ENCODE measurements at places on chromosomes 2 and 18.

DNA sequence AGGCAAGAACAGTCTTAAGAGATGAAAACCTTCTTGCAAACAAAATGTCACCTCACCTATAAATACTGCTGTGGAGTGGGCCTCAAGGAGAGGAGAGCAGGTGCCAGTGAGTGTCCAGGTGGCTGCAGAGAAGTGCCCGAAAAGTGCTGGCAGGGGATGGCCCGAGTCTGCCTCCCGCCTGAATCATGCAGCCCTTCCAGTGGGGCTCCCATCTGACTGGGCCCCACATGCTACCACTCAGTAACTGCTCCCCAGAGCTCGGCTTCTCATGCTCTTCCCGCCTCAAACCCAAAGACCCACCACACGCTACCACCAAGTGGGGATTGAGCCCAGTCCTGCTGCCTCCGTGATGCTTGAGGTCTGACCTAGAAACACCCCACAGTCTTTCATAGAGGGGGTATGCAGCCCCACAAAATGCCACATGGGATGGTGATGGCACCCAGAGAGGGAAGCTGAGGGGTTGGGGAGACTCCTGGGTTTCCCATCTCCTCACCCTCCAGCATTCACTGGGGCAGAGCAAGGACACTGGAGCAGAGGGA, 7.4 kb downstream of the HS6ST1 start:
- no peak for DNase-seq

GRCh38 chr2:172038121-172038520, 38.4 kb downstream of the METAP1D start:
- DNase-seq: no peak

GRCh38 chr18:3085612-3086011, 72.7 kb upstream of the LPIN2 start:
- no peak for DNase-seq

DNA sequence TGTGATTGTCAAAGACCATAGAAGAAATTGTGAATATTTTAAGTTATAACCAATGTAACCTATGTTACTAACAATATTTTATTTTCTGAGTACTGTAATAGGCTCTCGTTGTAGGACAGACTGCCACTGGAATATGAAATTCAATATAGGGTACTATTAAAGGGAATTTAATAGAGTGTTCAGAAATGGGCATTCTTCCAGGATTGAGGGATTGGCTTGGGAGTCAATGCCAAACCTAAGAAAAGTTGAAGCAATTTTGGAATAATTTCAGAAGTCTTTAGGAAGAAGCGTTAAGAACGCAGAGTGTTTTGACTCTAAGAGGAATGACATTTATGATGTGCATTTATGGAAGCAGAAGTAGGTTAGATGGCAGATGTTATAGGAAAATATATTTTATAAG, 79.0 kb downstream of the ACVR2A start:
- no peak for DNase-seq

- no peak for DNase-seq
These were observed 30.2 kb upstream of the GRP start for GRCh38 chr18:59189746-59190145.

- DNase-seq: no peak
These were observed 893.9 kb downstream of the SUCLG1 start for GRCh38 chr2:83565181-83565580.

- DNase-seq: no peak
These were observed 14.5 kb upstream of the NXPH2 start for GRCh38 chr2:138794724-138795123.

- DNase-seq: no peak
These were observed 165.2 kb downstream of the SUCLG1 start for GRCh38 chr2:84293791-84294380.

DNA sequence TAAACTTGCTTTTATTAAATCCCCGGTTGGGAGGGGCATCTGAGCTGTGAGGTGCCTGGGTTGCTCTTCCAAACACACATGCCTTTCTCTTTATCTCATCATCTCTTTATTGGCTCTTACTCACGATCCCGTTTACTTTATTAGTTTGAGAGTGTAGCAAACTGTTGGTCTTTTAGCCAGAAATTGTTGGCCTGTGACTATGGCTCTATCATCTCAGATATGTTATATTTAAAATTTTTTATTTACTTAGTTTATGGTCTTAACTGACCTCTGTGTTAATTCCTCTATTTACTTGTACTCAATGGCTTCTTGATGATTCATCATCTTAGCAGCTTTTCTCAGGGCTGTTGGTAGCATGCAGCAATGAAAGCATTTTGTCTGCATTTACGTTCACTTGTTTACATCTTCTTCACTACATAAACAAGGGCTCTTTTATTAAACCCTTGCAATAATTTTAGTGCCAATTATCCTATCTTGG, 408.4 kb downstream of the HRH4 start:
- no peak for DNase-seq

- DNase-seq: no peak
These were observed 9.8 kb upstream of the EFR3B start for GRCh38 chr2:25032094-25032493.

GRCh38 chr2:240215676-240216051, 75.2 kb upstream of the OTOS start:
- no peak for DNase-seq

DNA sequence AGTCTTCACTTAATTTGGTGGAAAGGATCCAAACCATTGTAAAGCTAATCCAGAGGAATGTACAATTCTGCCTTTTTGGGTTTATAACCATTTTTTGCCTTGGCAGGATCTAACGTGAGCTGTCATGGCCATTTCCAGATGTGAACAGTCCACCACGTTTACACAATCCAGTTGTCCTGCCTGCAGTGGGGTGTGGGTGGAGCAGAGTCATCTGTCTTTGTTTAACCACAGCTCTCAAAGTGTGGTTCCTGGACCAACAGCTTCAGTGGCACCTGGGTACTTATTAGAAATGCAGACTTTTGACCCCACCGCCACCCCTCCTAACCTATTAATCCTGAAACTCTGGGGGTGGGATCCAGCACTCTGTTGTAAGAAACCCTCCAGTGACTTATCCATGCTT, 35.9 kb downstream of the FHOD3 start:
- no peak for DNase-seq

DNA sequence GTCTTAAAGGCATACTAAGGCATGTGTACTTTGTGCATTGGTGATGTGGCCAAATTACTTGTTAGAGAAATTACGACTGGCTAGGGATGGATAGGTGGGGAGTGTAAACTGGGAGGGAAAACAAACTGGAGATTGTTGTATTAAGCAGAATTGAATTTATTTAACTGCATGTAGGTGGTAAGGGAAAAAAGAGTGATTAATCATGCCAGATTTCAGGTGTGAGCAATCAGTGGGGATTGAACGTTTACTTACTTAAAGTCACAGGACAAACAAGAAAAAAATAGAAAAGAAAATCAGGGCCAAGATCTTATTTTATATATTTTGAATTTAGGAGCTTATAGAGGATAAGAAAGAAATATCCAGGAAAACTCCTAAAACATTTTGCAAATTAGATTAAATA, 88.6 kb downstream of the GULP1 start:
- DNase-seq: no peak

- no peak for DNase-seq
These were observed 1.3 kb downstream of the COLEC12 start for GRCh38 chr18:498931-499775.

DNA sequence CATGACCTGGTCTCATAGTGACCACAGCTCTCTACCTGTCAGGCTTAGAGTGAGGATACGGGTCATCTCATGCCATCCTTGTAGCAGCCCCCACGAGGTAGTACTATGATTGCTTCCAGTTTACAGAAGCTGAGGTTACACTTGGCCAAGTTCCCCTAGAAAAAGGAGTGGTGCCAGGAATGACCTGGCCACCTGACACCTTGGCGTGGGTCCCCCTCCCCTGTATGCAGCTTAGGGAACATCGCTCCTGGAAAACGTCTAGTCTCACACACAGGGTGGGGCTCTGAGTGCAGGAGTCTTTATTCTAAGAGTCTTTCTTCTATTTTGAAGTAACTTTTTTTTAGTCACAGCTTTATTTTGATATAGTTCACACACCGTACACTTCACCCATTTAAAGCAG, 14.8 kb downstream of the NPPC start:
- no peak for DNase-seq

GRCh38 chr2:165268754-165269153, 29.5 kb downstream of the SCN2A start:
- DNase-seq: no peak

GRCh38 chr18:61371111-61371510, 37.9 kb downstream of the CDH20 start:
- no peak for DNase-seq

DNA sequence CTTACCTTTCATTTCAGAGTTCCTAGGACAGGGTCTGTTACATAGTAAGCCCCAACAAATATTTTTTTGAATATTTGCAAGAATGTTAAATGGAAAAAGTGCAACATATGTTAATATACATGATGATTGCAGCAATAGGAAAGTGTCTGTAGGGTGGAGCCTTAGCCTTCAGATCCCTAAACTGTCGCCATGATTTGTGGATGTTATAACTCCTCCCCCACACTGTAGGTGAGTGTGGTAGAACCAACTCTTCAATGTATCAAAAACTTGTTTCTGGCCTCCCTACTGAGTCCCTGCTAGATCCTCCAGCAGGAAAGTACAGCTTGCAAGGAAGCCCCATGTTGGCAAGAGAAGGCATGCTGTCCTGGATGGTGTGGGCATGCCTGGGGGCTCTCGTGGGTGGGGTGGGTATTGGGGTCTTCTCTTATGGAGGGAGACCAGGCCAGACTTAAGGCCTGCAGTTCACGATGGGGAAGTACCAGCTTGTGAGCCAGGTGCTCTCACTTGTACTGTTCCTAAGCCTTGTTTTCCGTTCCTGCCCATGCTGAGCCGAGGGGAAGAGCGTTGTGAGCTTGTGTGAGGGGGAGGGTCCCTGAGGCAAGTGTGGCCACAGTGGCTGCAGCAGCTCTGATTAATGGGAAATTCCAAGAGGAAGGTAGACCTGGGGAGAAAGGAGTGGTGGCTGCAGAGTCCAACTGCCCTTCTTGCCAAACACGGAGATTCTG, 11.4 kb downstream of the FHOD3 start:
- DNase-seq: no peak

DNA sequence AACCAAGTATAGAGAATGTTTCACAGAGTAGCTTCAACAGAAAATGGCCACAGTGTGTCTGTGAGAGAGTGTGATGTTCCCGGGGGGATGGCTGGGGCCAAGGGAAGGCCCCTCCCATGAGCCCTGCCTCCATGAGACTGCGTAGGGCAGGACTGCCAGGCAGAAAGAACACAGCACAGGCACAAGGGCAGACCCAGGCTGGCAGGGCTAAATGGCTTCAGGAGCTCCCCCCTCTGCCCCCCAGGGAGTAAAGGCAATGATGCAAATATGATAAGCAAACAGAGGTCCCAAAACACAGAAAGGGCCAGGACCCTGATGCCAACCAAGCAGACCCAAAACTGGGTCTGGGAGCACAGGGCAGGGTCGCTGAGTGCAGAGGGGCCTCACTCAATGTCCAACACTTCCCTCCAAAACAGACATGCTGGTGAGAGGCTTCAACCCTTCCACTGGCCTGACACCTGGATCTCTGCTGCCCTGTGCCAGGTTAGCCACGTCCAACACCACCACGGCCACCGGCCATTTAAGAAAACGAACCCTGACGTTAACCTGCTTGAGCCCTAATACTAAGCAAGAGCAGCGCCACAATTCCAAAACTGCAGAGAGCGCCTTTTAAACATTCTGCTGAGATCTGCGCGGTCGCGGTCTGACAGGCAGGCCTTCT, 90.3 kb downstream of the HDAC4 start:
- DNase-seq: no peak

All from CD4-positive, alpha-beta T cell treated with Interleukin-12 subunit alpha and Interleukin-12 subunit beta, for 1 hour (primary cell).